ENCODE measurements at places on chromosomes 7 and 10.

DNA sequence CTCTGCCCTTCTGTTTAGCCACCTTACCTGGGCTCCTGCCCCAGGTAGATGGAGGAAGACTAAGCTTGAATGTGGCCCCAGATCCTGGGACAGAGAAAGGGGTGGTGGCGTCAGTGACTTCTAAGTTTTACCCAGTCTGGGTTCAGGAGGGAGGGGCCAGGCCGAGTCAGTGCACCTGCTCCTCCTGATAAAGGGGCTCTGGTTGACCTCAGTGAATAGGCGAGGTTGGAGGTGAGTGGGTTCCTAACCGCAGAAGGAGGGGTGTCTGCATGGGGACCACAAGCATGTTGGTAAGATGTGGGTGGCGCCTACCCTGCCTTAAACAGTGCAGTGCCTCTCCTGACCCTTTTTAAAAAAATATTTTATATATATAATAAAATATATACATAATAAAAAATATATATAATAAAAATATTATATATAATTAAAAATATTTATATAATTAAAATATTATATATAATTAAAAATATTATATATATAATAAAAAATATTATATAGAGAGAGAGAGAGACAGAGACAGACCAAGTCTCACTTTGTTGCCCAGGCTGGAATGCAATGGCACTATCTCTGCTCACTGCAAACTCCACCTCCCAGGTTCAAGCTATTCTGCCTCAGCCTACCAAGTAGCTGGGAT lies 97.3 kb upstream of the GTF2I start:
- no peak for DNase-seq

GRCh38 chr10:46318799-46319198 lies 32.0 kb downstream of the ANTXRL start:
- DNase-seq = no peak

DNA sequence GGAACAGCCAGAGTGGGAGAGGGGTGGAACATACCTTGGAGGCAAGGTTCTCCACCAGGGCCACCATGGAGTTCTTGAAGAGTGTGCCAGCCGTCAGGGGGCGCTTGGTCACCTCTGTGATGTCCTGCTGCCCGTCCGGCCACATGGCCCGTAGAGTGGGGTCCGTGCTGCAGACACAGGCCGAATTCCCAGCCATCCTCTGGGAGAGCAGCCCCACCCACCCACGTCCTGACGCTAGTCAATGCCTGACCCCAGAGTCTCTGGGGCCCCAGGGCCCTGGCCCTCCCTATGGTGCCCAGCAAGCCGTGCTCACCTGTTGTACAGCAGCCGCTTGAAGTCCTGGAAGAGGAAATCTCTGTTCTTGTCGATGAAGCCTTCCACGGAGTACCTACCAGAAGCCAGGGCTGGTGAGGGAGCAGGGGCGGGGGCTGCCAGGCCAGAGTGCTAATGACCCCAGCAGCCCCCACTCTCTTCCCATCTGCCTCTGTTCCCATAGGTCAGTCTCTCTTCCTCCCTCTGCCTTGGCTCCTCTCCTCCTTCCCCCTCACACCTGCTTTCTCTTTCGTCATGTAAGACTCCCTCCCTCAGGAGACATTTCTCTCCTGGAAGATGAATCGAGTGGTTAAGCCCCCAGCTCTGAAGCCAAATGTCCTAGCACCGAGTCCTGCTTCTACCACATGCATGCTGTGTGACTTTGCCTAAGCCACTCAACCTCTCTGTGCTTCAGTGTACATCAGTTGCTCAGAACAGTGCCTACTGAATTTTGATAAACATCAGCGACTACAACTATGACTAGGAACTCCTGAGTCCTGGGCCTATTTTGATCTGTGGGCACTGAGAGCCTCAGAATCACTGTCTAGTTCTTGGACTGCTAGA lies 11.0 kb downstream of the MYO1G start:
- DNase-seq = peak; percentile 76

DNA sequence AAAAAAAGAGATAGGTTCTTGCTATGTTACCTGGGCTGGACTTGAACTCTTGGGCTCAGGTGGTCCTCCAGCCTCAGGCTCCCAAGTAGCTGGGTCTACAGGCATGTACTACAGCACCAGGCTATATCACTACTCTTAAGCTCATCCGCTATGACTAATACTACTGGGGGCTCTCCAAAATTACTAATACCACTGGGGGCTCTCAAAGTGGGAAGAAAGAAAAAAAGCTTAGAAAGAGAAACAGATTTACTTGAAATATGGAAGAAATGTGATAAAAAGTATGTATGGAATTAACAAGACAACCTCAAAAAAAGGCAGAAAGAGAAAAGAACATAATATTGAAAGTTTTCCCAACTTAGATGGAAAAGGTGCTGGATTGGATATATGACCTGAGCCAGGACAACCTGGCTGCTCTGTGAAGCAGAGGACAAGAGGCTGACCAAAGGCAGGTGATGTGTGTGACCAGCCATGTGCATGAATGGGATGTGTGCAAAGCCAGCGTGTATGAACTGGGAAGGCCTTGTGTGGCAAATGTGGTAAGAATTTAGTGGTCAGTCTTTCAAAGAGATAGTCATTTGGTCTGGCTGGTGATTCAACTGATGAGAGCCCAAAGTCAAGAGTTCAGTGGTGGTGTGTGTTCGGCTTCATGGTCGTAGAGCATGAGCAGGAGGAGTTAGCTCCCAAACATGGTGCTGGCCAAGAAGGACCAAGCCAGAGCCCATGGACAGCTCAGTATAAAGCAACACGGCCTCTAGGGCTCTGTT lies 232.4 kb upstream of the KLF14 start:
- no peak for DNase-seq

DNA sequence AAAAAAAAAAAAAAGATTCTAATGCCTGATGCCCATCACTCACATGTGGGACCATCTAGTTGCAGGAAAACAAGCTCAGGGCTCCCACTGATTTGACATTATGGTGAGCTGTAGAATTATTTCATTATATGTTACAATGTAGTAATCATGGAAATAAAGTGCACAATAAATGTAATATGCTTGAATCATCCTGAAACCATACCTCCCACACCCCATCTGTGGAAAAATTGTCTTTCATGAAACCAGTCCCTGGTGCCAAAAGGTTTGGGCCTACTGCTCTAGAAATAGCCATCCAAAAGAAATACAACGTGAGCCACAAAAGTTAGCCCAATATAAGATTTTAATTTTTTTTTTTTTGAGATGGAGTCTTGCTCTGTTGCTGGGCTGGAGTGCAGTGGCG lies 265.1 kb downstream of the PRPF18 start:
- DNase-seq = no peak

GRCh38 chr7:40760987-40761386 lies 626.2 kb downstream of the SUGCT start:
- DNase-seq = no peak

- DNase-seq = no peak
Observed at GRCh38 chr10:68800211-68800610, 27.1 kb upstream of the STOX1 start.

DNA sequence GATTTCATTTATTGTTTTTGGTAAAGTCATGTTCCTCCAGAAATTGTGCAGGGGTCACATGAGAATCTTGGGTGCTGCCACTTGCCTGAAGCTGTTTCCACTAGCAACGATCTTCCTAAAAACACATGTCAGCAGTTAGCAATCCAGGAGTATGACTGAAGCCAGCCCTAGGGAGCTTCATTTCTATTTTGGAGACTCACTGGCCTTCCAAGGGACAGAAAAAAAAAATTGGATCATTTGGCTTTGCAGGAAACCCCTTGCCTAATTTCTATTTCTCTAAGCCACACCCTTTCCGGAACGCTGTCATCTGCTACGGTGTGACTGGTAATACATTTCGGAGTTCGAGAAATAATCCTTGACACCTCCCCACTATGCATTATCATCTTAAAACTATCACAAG lies 204.7 kb downstream of the TAX1BP1 start:
- DNase-seq = no peak

GRCh38 chr10:109851616-109852474 lies 71.5 kb downstream of the XPNPEP1 start:
- DNase-seq = no peak

DNA sequence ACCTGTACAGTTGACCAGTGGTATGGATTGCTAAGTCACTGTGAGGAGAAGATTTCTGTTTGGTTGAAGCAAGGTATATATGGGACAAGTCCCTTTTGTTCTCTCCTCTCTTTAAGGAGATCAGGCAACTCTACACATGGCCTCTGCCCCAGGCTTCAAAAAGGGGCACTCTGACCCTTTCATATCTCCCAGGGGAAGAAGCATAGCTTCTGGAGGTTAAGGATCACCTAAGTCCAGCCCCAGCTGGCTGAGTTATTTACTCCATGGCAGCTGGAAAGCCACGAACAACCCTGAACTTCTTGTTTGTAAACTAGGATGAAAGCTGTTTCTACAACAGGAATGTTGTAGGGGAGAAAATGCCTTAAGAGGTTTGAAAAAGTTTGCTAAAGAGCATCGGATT lies 129.2 kb upstream of the FEZF1 start:
- no peak for DNase-seq

- no peak for DNase-seq
Observed at GRCh38 chr7:32273297-32273696, 203.1 kb upstream of the PDE1C start.

DNA sequence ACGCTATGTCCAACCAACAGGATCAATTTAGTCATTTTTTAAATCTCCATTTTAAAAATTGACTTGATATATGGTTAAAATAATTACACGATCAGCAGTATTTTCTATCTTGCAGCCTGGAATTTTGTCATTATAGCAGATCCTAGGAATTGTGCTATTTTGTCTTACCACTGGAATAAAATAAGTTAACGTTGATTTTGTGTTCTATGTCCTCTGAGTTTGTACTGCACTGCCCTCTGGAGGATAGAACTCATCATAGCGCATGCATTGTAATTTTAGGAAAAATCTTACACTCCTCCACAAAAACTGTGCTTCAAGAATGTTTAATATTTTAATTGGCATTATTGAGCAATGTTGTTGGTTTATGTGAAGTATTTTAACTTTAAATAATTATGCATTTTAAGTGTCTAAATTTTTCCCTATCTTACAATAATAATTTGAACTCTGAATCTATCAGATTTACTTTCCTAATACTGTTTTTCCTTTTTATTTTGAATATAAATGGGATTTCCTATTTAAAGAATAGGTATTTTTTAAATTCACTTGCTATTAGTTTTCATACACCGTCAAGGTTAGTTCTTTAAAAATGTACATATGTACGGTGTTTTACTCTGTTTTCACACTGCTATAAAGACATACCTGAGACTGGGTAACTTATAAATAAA lies 220.1 kb downstream of the PPP1R3A start:
- peak; percentile 13 for DNase-seq

- peak; percentile 76 for DNase-seq
Observed at GRCh38 chr7:134458341-134458805, 527 bp downstream of the AKR1B1 start.

GRCh38 chr7:28069807-28070206 lies 110.8 kb downstream of the JAZF1 start:
- DNase-seq = no peak

DNA sequence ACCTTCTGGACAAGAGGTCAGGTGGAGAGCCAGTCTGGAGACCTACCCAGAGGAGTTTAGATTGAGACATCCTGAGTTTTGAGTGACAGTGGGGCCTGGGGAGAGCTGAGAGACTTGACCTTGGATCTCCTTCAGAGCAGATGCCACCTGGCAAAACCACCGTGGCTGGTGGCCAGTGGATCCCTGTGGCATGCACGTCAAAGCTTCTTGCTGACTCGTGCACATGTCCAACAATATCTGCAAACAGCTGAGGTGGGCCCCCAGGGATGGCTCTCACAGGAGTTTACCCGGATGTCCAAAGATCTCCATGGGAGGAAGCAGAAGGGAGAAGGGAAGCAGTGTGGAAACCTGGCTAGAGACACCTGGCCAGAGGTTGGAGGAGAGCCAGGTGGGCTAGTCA lies 230.5 kb downstream of the FANK1 start:
- DNase-seq = no peak
